ENCODE measurements at places on chromosomes 3 and 15.

DNA sequence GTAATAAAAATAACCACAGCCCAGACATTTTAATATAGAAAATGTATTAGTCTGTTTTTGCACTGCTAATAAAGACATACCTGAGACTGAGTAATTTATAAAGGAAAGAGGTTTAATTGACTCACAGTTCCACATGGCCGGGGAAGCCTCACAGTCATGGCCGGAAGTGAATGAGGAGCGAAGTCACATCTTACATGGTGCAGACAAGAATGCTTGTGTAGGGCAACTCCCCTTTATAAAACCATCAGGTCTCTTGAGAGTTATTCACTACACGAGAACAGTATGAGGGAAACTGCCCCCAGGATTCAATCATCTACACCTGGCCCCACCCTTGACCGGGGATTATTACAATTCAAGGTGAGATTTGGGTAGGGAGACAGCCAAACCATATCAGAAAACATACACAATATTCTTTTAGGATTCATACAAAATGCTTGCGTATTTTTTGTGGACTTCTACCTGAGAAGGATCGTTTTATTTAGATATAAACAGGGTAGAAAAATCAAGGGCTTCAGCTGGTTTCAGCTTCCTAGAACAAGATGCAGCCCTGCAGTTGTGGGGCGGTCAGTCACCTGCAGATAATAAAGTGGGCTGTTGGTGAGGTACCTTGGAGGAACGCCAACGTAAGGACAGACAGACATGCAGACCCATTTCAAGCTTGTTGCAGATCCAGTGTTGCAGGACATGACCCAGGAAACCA, 101.9 kb downstream of the TNIK start:
- no peak for DNase-seq

DNA sequence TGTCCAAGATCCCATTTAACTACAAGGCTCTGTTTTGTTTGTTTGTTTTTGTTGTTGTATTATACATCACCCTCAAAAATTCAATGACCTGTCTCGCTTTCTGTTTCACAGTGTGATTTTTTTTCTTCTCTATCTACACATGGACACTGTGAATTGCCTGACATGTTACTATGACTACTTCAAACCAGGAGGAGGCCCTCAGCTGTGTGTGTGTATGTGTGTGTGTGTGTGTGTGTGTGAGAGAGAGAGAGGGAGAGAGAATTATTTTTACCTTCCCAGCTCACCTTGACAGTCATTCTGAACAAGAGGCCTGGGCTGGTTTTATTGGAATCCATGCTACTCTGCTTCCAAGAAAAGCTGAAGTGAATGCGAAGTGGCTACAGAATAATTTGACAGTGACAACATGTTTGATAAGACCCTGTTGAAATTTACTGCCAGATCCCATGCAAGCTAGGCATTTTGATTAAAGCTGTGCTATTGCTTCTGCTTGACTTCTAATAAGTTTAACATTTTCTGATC, 841.4 kb downstream of the NSUN3 start:
- no peak for DNase-seq

DNA sequence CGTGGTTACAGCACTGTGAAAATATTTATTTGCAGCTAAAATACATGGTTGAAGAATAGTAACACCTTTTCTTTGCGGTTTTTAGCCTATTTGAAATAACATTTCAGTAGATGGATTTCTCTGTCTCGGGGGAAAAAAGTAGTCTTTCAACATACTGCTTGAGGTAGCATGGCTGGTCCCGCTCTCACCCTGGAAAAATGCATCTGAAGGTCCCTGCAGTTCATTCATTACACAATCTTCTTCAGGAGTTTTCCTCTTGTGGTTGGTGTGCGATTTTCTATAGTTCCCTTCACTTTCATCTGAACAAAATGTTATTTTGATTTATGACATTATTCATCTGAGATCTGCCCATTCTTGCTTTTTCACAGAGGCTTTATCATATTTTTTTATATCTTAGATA, 75.9 kb downstream of the STRIT1 start:
- no peak for DNase-seq

DNA sequence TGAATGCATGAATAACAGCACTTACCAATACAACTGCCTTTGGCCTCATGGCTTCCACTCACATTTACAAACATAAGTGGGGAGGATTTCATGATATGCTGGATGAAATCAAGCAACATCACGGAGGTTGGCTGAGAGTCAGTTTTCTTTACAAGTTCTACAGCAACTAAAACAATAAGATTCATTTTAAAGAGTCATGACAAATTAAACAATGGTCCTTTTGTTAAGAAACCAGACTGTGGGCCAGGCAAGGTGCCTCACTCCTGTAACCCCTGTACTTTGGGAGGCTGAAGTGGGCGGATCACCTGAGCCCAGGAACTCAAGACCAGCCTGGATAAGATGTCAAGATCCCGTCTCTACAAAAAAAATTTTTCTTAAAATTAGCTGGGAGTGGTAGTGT, 12.4 kb downstream of the ATR start:
- no peak for DNase-seq

GRCh38 chr15:20645956-20646355, 104.4 kb upstream of the GOLGA6L6 start:
- DNase-seq, result no peak

GRCh38 chr3:40800343-40800742, 275.6 kb downstream of the ZNF621 start:
- no peak for DNase-seq

DNA sequence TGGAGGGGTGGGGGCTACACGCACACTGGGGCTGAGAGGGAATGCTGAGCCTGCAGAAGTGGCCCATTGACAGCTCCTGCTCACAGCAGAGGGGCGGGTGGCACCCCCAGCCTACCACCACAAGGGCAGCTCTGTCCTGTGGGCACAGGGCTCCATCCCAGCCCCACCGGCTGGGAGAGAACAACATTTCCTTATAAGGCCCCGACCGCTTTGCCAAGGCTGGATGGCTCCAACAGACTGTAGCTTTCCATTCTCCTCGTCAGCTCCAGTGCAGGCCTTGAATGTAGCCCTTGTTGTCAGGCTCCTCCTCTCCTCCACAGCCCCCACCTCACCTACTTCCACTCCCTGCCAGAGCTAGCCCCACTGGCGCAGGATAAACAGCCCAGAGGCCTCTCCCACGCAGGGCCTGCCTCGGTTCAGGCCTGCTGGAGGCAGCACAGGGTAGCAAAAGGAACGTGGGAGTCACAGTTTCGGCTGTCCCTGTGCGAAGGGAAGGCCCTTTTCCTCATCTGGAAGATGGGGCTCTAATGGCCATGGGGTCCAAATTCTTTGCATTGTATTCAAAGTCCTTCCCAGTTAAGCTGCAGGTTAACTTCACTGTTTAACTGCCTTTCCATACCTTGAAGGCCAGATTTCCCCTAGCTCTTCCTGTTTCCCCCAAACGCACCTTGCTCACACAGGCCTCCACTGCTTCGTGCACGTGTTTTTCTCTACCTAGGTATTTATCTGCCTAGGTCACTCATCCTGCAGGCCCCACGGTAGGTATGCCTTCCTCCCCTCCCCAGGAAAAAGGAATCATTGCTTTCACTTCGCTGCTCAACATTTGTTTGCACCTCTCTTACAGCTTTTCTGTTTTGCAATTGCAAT, 101.6 kb upstream of the LPP start:
- no peak for DNase-seq
